ENCODE measurements at places on chromosomes 1 and 21.

- H3K4me1 ChIP-seq, result no peaks in the 10 kb centered on the region
- no peaks in the 10 kb centered on the region for H3K27me3 ChIP-seq
- H3K4me3 ChIP-seq, result no peak overlapping the region
These were observed 241.2 kb upstream of the SAMSN1 start for GRCh38 chr21:14787312-14787711.

DNA sequence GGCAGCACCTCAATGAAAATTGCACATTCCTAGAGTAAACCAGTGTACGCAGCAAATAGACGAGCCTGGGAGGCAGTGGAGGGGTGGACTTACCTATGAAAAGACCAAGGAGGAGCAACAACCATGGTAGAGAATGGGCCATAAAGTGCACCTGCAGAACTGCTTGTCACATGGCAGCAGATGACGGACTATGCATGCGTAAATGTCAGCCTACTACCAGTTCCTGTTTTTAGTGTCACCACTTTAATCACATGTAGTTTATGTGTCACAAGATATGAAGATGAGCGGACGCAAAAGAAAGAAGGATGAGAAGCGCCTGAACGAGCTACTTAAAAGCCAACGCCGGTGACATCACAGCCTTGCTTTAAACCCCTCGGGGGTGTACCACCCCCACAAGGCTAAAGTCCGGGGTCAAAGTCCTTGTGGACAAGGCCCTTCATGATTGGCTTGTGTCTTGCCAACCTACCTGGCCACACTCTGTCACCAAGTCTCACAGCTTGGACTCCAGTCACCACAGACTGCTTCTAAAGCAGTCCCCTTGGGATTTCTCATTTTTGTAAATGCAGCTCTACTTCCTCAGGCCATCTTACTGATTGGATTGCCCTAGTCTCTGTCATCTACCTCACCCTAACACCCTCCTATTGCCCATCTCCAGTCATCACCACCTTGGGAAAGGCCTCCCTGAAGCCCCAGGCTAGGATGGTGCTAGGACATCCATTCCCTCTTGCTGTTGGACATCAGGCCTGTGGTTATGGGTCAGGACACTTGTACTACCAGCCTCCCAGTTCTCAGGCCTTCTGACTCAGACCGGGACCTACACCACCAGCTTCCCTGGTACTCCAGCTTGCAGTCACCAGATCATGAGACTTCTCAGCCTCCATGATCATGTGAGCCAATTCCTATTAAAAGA is 6.0 kb upstream of the LY9 start:
- H3K4me1 ChIP-seq, result no peaks in the 10 kb centered on the region
- H3K27ac ChIP-seq, result no peak overlapping the region
- no peaks in the 10 kb centered on the region for H3K36me3 ChIP-seq

DNA sequence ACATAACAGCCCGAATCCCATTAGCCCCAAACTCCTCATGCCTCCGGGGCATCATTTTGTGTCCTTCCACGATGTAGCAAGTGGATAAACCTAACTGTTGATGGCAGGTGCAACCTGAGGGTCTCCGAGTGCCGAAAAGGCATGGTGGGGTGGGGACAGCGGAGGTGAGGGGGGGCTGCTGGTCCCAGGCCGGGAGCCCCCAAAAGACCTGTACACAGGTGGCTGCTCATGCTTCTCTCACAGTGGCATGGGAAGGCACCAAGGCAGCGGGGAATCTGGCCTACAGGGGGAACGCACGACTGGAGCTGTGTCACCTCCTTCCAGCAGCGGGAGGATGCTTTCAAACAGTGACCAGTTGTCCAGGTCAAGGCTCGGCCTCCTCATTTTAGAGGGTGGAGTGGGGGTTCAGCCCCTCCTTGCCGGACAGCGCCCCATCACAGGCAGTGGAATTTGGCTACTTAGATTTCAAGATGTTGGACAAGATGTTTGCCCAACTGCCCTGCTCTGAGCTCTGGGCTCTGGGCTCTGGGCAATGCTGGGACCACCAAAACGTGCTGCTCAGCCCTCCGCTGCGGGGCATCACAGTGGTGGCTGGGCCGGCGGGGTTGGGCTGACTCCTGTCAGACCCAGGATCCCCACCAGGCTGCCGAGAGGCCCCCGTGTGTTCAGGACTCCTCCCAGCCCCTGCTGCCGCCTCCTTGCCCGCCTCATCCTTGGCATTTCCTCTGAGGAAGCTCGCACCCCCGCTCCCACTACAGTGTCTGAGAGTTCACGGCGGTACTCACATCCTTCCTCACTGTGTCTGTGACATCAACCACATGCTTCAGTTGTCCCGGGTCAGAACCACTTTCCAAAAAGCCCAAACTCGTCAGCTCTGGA is 7.6 kb downstream of the DNMT3L start:
- peaks cover 2% of the 10 kb centered on the region for H3K4me1 ChIP-seq
- H3K27me3 ChIP-seq, result no peaks in the 10 kb centered on the region
- peak; percentile 70 for DNase-seq
- no peak overlapping the region for H3K27ac ChIP-seq
- H3K36me3 ChIP-seq, result no peaks in the 10 kb centered on the region

GRCh38 chr1:170067253-170067819 is 7.2 kb downstream of the KIFAP3 start:
- no peaks in the 10 kb centered on the region for H3K27me3 ChIP-seq
- no peak overlapping the region for H3K27ac ChIP-seq
- no peaks in the 10 kb centered on the region for H3K4me1 ChIP-seq
- H3K4me3 ChIP-seq, result no peak overlapping the region
- H3K36me3 ChIP-seq, result no peaks in the 10 kb centered on the region

GRCh38 chr1:168509875-168510791 is 33.7 kb downstream of the XCL2 start:
- DNase-seq, result no peak
- no peak overlapping the region for H3K27ac ChIP-seq
- peaks cover 3% of the 10 kb centered on the region for H3K4me1 ChIP-seq
- no peaks in the 10 kb centered on the region for H3K36me3 ChIP-seq
- H3K4me3 ChIP-seq, result no peak overlapping the region

- H3K4me3 ChIP-seq, result no peak overlapping the region
- H3K36me3 ChIP-seq, result no peaks in the 10 kb centered on the region
- H3K4me1 ChIP-seq, result peaks cover 5% of the 10 kb centered on the region
These were observed 8.3 kb downstream of the XCL2 start for GRCh38 chr1:168535536-168535935.

DNA sequence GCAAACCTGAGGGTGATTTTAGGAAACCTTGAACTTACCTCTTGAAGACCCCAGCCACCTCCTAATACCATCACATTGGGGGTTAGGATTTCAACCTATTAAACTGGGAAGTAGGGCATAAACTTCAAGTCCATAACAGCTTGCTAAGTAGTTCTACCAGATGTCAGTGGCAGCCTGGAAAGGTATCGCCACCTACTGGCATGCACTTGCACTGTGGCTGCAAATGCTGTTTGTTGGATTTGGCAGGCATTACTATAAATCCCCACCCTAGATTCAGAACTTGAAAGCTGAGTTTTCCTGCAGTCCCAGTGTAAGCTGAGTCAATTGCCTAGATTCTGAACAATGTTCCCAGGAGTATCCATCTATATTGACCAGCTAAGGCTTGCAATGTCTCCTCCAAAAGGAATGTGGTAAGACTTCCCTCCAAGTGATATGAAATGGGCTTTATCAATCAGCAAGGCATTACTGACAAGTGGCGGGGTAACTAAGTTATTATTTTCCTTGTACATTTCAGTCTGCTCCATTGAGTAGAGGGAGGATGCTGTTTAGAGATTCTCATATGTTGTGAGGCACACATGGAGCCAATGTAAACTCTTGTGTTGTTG is 474.5 kb downstream of the PTPRC start:
- H3K27ac ChIP-seq, result no peak overlapping the region
- no peaks in the 10 kb centered on the region for H3K4me1 ChIP-seq
- DNase-seq, result peak; percentile 70
- no peaks in the 10 kb centered on the region for H3K36me3 ChIP-seq
- no peaks in the 10 kb centered on the region for H3K27me3 ChIP-seq

DNA sequence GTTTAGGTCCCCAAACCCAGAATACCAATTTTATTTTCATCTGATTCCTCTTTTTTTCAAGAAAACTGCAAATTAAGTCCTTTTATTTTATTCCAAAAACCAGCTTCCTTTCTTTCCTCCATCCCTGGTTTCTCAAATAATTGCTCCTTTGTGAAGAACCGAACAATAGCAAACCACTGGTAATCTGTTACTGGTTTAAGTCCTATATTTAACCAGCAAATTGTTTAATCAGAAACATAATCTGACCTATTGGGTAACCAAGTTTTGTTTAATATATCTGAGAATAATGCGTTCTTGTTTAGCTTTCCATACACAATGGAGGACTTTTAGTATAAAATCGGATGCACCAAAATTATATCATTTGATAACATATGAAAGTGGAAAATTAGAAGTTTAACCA is 13.2 kb upstream of the DDR2 start:
- no peaks in the 10 kb centered on the region for H3K36me3 ChIP-seq
- no peak overlapping the region for H3K4me3 ChIP-seq
- H3K4me1 ChIP-seq, result no peaks in the 10 kb centered on the region
- DNase-seq, result no peak
- no peak overlapping the region for H3K27ac ChIP-seq
- no peaks in the 10 kb centered on the region for H3K27me3 ChIP-seq

DNA sequence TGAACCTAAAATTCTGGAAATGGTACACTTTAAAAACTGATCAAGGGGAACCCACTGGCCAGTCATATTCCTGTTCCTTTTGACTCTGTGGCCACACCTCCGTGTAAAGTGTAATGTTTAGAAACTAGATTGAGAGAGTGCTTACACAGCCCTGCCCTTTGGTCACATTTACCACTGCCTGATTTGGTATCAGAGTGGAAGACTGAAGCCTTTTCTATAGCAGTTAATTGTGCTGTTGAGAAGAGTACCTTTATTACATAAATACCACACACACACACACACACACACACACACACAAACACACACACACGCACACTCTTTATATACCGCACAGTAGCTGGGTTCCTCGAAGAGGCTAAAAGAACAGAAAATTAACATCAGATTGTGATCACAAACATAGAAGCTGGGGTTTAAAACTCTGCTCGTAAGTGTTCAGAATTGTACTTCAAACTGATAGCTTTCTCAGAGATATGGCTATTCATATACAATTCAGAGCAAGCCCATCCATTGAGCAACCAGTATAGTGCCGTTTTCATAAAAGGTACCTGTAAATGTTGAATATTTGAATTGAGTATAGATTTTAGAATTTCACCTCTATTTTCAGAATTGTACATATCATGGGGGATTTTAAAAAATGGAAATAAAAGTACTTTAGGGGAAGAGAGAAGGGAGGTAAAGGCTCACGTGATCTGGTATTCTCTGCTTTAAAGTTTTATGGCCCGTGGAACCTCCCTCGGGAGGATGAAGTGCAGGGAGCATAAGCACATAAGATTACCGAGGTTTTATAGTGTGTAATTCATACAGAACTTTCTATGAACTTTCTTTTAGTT is 37.5 kb downstream of the CAMTA1 start:
- H3K4me1 ChIP-seq, result peaks cover 11% of the 10 kb centered on the region
- no peaks in the 10 kb centered on the region for H3K36me3 ChIP-seq
- H3K27ac ChIP-seq, result no peak overlapping the region

GRCh38 chr1:163774978-163775620 is 453.3 kb downstream of the NUF2 start:
- H3K4me1 ChIP-seq, result no peaks in the 10 kb centered on the region
- DNase-seq, result no peak
- H3K36me3 ChIP-seq, result no peaks in the 10 kb centered on the region
- no peaks in the 10 kb centered on the region for H3K27me3 ChIP-seq
- no peak overlapping the region for H3K27ac ChIP-seq

GRCh38 chr1:61436016-61436415 is 288.9 kb downstream of the TM2D1 start:
- no peak overlapping the region for H3K4me3 ChIP-seq
- H3K27me3 ChIP-seq, result no peaks in the 10 kb centered on the region
- no peaks in the 10 kb centered on the region for H3K4me1 ChIP-seq
- H3K27ac ChIP-seq, result no peak overlapping the region
- no peaks in the 10 kb centered on the region for H3K36me3 ChIP-seq
- no peak for DNase-seq

DNA sequence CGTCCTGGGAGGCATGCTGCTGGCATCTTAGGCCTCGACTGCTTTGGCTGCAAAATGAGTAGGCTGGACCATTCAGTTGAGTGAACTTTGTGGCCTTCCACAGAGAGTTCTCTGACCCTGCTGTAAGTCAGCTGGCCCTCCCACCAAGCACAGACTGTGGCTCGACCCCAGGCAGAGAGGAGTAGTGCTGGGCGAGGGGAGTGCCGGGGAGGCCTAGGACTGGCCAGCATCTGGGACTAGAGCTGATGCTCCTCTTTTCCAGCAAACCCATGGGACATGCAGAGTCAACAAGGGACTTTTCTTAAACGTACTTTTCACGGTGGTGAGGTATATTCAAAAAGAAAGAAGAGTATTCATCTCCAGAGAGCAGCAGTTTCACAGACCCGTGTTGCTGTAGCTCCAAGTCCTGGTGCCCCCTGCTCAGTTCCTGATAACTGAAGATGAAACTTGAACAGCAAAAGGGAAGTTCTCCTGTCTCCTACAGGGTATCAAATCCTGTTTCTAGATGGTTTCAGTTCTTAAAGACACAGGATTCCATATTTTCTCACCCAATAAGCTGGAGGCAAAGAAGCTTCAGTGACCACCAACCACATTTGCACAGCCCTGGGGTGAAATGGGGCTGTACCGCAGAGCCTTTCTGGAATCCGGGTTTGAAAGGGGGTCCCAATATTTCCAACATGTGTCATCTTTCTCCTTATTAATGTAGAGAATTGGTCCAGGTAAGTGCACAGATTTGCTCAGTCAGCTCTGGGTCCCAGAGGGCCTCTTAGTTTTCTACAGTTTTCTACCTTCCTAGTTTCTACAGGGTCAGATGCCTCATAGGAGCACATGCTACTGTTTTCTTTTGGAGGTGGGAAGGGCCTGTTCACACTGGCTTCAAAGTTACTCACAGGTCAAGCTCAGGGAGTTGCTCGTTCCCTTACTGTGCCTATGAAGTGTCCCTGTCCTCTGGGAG is 20.9 kb downstream of the BATF3 start:
- no peak overlapping the region for H3K27ac ChIP-seq
- H3K4me1 ChIP-seq, result peaks cover 3% of the 10 kb centered on the region
- DNase-seq, result no peak
- no peaks in the 10 kb centered on the region for H3K36me3 ChIP-seq

DNA sequence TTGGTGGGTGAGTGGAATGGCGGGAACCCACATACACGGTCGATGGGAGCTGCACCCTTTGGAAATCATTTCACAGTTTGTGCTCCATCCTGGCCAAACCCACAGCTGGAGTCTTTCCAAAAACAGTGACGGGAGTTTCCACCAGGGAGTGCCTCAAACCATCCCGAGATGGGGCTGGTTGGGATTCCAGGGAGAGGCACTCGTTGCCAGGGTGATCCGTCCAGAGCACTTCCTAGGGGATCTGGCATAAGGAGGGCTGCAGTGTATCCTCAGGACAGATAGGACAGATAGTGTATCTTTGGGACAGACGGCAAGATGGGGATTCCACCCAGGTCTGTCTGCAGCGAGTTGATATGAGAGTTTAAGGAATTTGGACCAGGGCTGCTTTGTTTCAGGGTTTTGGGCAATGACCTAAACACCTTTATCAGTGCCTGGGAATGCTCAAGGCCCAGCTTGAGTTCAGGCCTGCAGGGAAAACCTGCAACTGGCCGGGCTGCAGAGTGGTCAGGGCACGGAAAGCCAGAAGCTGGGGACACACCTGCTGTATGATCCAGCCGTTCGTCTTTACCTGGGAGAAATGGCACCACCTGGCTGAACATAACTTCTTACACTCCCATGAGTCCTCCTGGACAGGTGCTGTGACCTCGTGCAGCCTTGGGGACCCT is 3.4 kb upstream of the POFUT2 start:
- peak overlapping the region; percentile 27 for H3K27ac ChIP-seq
- no peak overlapping the region for H3K4me3 ChIP-seq
- H3K36me3 ChIP-seq, result no peaks in the 10 kb centered on the region

GRCh38 chr1:206469411-206469932 is 804 bp upstream of the IKBKE start:
- peaks cover 56% of the 10 kb centered on the region for H3K4me1 ChIP-seq
- H3K27ac ChIP-seq, result peak overlapping the region; percentile 85
- H3K36me3 ChIP-seq, result no peaks in the 10 kb centered on the region
- no peak overlapping the region for H3K4me3 ChIP-seq
